ENCODE measurements at places on chromosomes 4 and X.

DNA sequence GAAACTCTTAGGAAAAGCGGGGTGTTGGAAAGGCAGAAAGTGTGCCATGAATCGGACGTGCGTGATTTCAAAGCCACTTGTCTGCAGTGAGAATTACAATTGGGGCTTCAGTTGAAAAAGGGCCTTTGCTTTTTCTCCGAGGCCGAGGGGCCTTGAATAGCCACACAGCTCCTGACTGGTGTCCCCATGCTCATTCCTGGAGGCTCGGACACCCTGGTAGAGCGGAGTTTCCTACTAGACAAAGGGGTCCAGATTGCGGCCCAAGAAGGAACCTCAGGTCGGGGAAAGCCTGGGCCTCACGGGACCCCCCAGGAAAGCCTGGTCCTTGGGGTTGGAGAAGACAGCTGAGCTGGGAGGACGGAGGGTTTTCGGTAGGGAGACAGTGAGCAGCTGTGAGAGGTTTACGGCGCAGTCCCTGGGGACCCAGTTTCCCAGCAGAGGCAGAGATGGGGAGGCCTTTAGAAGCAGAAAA is 3.0 kb upstream of the SHOX start:
- no peak for DNase-seq

DNA sequence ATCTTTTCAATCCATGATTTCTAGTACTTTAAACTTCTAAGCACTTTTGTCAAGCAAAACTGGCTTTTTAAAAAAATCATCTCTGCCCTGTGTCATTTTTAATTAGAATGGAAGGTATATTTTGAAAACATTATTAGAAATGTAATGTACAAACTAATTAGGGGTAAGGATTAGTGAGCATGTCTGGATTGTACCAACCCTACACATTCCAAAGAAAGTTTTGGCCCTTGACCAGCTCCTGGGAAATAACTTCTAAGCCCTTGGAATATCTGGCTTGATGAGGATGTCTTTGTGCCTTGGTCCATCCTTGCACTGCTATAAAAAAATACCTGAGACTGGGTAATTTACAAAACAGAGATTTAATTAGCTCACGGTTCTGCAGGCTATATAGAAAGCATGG is 876.5 kb downstream of the RAPGEF2 start:
- DNase-seq, result no peak

DNA sequence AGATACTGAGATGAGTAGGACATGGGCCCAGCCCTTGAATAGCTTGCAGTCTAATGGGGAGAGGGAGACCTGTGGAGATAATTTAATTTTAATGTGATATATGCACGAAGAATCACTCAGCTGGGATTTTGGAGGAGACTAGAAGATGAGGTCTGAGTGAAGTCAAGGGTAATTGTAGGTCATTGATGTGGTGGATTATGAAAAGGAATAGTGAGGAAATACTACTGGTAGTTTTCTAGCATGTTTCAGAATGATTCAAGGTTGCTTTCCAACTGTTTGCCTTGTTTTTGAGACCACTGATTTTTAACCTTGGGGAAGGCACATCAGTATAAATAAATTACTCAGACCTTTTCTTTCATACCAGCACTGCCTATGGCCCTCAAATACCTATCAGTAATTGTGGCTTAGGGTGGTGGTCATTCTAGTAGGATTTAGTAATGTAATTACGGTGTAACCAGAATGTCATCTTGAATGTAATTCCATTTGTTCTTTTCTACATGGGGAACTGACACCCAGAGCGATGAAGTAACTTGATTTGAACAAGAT is 25.6 kb downstream of the PTTG2 start:
- DNase-seq, result peak; percentile 76

DNA sequence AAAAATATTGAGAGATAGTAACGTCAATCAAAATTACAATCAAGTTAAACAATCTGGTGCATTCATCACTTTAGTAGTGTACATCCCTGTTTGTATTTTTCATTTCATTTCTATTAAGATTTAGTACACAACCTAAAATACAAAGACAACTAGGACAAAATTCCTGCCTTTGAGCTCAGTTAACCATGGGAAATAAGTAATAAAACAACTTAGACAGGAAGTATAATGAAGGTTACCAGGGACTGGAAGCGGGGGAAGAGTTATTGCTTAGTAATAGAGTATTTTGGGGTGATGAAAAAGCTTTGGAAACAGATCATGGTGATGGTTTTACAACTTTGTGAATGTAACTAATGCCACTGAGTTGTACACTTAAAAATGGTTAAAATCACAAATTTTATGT is 25.6 kb upstream of the ATXN3L start:
- DNase-seq, result no peak

DNA sequence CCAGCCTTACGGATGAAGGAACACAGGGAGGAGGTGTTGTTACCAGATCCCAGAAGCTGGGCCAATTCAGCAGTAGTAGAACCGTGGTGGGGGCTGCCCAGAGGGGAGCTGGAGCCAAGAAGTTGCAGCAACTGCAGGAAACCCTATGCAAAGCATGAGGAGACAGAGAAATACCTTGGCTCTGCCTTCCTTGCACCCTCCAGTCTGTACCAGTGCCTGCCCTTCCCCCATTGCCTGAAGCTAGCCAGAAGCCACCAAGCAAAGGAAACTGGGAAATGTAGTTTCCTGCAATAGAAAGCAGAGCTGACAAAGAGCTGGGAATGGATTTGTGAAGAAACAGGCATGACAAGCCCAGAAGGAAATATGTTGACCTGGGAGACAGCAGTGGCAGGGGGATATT is 108.7 kb upstream of the FUNDC1 start:
- DNase-seq, result no peak

DNA sequence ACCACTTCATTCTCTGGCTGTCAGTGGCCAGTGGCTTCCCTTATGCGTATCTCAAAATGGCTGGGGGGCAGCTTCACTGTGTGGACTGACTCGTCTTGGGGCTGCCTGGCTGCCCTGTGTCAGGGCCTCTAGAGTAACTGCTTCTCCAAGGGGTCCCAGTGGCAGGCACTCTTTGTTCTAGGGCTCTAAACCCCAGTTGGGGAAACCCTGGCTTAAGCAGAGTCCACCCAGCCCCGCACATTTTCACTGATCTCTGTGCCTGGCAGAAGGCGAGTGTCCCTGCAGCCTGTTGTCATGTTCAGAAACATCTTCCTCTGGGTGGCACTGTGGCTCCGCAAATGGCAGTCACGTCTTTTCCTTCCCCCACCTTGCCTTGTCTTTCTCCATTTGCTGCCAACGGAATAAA is 59.7 kb downstream of the NBDY start:
- DNase-seq, result peak; percentile 9

DNA sequence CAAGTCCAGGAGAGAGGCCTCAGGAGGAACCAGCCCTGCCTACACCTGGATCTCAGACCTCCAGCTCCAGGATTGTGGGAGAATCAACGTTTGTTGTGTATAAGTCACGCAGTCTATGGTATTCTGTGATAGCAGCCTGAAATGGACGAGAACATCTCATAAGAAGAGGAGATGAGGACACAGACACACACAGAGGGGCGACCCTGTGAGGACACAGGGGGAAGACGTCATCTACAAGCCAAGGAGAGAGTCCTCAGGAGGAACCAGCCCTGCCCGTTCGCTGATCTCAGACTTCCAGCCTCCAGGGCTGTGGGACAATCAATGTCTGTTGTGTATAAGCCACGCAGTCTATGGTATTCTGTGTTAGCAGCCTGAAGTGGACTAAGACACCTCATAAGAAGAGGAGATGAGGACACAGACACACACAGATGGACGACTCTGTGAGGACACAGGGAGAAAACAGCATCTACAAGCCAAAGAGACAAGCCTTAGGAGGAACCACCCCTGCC is 20.3 kb downstream of the P2RY8 start:
- no peak for DNase-seq

GRCh38 chrX:133745349-133745748 is 240.0 kb downstream of the GPC3 start:
- no peak for DNase-seq

GRCh38 chrX:11351375-11352295 is 58.4 kb downstream of the AMELX start:
- no peak for DNase-seq

- DNase-seq, result no peak
Observed at GRCh38 chrX:55702671-55703070, 14.9 kb upstream of the RRAGB start.

- DNase-seq, result no peak
Observed at GRCh38 chrX:54479136-54480111, 16.6 kb downstream of the FGD1 start.

DNA sequence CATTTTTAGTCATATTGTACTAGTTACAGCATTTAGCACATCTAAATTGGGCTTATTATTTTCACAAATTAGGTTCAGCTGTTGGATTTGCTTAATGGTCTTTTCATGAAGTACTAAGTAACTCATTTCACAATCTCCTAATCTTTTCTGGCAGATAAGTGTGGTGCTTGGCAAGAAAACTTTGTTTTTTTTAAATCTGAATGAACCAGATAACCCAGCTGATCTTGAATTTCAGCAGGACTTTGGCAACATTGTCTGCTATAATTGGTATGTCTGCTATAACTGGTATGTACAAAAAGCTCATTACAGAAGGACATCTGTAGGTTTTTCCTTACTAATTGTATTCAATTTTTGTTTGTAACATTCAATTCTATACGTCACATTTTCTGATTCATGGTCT is 22.7 kb downstream of the WDR19 start:
- no peak for DNase-seq

- DNase-seq, result no peak
Observed at GRCh38 chrX:15158736-15159406, 111.0 kb downstream of the ASB9 start.

GRCh38 chr4:153489856-153490558 is 23.8 kb downstream of the TMEM131L start:
- DNase-seq, result no peak

- DNase-seq, result no peak
Observed at GRCh38 chr4:88697588-88698329, at the start of gene NAP1L5. Gene NAP1L5 (minus strand): TSS chr4:88697829. CDS start chr4:88697754, 75 bp downstream.

GRCh38 chr4:114758066-114758465 is 159.5 kb downstream of the UGT8 start:
- no peak for DNase-seq

GRCh38 chr4:1009542-1010394 is 1.7 kb upstream of the FGFRL1 start:
- DNase-seq, result no peak

GRCh38 chr4:7396186-7396910 is 38.4 kb downstream of the PSAPL1 start:
- no peak for DNase-seq

DNA sequence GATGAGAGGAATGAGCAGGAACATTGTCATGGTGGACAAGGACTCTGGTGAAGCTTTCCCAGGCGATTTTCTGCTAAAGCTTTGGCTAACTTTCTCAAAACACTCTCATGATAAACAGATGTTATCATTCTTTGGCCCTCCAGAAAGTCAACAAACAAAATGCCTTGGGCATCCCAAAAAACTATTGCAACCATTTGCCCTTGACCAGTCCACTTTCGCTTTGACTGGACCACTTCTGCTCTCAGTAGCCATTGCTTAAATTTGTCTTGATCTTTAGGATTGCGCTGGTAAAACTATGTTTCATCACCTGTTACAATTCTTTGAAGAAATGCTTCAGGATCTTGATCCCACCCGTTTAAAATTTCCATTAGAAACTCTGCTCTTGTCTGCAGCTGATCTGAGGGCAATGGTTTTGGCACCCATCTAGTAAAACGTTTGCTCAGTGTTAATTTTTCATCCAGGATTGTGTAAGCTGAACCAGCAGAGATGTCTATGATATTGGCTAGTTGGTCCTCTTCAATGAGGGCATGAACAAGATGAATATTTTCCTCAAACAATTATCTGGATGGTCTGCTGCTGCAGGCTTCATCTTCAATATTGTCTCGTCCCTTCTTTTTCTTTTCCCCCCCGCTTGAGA is 14.8 kb downstream of the TBC1D1 start:
- no peak for DNase-seq

DNA sequence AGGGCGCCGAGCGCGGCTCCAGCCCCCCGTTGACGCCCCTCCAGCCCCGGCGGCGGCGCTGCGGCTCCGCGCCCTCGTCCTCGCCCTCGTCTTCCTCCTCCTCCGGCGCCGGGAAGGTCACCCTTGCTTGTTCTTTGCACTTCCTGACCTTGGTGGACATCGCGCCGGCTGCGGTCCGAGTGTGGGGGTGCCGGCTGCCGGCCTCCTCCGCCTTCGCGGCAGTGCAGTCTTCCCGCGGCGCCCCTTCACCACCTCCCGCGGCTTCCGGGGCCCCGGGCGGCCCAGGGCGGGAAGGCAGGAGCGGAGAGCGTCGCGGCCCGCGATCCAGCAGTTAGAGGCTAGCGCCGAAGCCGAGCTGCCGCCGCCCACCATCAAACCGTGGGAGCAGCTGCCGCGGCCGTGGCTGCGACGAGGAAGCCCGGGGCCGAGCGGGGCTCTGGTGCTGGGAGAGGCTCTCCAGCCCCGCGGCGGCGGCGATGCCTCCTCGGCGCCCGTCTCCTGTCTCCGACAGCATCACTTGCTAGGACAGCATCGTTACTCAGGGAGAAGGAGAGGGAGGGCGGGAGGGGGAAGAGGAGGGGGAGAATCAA is at the start of gene TRPC3:
TRPC3 (minus strand) TSS at position 540 of the 590 bp plus-strand sequence; CDS start at position 160, 380 bp downstream.
- DNase-seq, result no peak

DNA sequence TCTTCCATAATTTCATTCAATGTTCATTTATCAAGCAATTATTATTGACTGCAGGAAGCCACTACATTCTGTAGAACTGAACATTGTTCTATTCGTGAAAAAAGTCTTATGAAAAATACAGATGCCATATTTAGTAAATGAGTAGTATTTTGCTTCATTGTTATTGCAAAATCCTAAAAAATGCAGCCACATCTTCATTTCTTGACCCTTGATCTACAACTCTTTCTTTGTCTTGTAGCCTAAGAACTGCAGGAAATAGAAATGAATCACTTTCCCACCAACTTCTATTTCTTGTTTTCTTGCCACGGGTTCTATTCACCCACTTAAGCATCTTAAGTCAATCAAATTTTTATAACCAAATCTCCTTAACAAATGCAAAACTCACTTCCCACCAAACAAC is 63.3 kb downstream of the KCNIP4 start:
- no peak for DNase-seq

DNA sequence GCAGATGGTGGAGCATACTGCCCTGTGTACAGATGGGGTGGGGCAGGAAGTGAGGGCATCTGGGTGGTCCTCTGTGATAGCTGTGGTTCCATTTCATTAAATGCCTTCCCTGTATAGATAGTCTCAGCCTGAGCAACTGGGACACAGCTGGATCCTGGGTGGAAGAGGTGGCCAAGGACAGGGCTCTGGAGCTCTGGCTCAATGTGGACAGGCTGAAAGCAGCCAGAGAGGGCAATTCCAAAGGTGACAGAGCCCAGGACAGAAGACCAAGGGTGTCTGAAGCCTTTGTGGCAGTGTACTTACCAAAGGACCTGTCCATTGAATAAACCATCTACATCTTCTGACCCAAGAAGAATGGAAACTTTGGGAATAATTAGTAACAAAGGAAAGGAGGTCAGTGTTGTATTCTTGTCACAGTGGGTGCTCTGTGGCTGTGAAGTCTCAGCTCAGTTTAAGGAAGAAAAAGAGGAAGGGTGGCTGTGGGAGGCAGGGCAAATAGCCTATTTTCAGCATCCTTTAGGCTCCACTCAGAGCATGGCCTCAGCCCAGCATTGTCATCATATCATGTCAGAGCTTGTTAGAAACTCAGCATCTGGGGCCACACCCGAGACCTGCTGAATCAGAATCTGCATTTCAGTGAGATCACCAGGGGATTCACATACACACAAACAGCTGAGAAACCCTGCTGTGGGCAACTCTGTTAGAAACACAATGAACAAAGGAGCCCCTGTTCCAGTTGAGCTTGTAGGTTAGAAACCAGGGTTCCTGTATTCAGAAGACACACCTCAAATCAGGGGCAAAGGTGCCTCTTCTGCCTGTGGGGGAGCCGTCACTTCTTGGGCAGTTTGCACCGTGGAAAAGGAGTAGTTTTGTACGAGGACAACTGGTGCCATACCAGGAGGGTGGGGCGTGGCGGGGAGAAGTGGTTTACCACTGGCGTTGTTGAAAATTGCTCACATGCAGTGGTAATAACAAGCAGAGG is 168.6 kb downstream of the PTTG2 start:
- no peak for DNase-seq

Data from NCI-H2227 treated with DMSO at 0.1 percent for 48 hours (cell line).